ENCODE measurements at places on chromosomes 11 and 22.

- DNase-seq, result peak; percentile 76
Observed at GRCh38 chr11:65551572-65552387, 6.4 kb downstream of the LTBP3 start.

DNA sequence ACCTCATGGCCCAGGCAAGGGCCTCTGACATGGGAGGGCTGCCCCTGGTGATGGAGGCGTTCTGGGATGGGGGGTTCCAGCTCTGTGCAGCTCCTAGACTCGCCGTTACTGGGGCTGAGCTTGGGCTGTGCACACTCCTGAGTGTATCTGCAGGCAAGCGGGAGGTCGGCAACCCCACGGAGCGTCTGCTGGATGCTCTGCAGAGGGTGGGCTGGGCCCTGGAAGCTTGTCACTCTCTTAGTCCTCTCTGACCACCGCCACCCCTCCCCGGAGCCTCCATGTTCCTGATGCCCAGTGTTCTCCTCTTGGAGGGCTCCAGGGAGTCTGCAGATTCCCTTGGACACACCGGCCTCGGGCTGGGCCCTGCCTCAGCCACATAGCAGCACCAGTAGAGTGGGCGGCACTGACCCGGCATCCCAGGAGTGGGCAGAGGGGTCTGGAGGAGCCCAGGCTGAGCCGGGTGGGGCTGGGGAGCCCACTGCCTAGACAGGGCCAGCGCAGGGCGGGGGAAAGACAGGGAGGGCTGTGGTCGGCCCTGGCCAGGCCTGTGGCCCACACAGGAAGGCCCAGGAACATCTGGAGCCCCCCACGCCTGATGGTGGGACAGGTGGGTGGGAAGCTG is 20.6 kb upstream of the MUC5B start:
- no peak for DNase-seq

GRCh38 chr11:95715777-95716241 is 73.8 kb downstream of the FAM76B start:
- DNase-seq, result peak; percentile 70

- DNase-seq, result no peak
Observed at GRCh38 chr11:1229471-1230120, 6.7 kb downstream of the MUC5B start.

GRCh38 chr11:69333879-69334278 is 39.9 kb downstream of the MYEOV start:
- DNase-seq, result no peak

- DNase-seq, result no peak
Observed at GRCh38 chr11:2142300-2142759, 3.1 kb upstream of the IGF2 start.

DNA sequence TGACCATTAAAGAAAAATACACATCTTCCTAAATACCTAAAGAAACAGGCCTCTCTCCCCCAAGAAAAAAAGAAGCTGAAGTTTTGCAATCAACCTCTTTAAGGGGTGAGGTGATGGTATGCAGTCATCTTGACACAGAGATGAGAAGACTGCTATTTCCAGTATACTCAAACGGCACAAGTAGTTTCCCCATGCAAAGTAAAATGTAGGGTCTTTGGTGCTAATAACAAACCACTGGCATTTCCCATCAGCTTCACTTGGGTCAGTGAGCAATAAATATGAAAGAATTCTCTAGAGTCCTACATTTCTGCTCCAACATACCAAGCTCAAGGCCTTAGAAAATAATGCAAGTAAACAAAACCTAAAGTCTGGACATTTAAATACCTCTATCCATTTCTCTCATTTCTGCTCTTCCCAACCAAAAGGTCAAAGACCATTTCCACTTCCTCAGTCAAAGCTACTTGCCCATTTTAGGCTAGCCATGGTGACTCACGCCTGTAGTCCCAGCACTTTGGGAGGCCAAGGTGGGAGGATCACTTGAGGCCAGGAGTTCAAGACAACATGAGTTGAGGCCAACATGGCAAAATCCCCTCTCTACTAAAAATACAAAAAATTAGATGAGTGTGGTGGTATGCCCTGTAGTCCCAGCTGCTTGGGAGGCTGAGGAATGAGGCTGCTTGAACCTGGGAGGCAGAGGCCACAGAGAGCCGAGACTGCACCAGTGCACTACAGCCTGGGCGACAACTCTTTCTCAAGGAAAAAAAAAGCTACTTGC is 39.5 kb upstream of the CHRNA10 start:
- no peak for DNase-seq

DNA sequence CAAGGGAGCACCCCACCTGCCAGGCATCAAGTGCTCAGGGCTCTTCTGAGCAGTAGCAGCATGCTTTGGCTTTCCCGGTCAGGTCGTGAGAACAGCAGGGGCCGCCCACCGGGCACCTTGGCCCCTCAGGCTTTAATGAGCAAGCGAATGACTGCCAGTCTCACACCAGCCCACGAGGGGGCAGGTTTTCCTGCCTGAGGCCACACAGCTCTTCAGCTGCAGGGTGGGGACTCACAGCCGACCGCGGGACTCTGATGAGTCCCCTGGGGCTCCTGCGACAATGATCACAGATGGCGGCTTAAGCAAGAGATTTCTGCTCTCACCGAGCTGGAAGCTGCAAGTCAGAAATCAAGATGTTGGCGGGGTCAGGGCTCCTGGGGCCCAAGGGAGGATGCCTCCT is 14.3 kb upstream of the FGF19 start:
- DNase-seq, result no peak

DNA sequence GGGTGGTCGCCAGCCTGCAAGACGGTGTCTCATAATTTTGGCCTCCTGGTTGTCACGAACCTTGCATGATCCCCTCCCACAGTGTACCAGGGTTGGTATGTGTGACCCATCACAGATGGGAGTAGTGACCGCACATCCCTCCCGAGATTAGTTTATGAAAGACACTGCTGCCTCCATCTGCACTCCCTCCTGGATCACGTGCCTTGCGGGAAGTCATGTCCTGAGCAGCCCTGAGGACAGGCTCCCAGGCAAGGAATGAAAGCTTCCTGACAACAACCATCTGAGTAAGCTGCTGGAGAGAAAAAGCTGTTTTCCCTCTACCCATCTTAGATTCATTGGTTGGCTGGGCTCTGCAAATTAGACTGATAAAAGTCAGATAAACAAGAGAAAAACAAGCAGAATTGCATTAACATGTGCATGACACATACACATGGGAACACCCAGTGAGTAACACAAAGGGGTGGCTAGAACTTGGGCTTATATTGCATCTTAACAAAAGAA is 14.4 kb upstream of the PAMR1 start:
- DNase-seq, result no peak

GRCh38 chr11:33997584-33998251 is 53.8 kb upstream of the CAPRIN1 start:
- no peak for DNase-seq

- DNase-seq, result no peak
Observed at GRCh38 chr11:129946256-129946655, 50.9 kb upstream of the NFRKB start.

- no peak for DNase-seq
Observed at GRCh38 chr11:94926698-94927237, 46.6 kb downstream of the CWC15 start.

- no peak for DNase-seq
Observed at GRCh38 chr11:17658211-17658610, 61.2 kb upstream of the MYOD1 start.

DNA sequence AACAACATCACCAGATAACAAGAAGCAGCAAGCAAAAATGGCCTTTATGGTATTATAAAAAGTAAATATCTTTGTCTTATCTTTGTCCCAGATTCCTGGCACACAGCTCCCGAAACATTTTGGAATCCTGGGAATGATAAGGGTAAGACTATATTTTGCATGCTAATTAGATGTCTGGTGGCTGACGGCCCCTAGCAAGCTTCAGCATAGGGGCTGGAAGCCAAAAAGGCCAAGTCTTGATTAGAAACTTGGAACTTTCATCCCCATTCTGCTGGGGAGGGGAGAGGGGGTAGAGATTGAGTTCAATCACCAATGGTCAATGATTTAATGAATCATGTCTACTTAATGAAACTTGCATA is 38.2 kb upstream of the EED start:
- no peak for DNase-seq

GRCh38 chr11:1269957-1270356 is 39.5 kb downstream of the TOLLIP start:
- DNase-seq, result no peak

Data from CD4-positive, alpha-beta T cell treated with Interleukin-1 beta for 1 hour (primary cell).